Stimulated activated effector memory CD8-positive, alpha-beta T cell treated with anti-CD3 and anti-CD28 coated beads, Interleukin-12 subunit alpha, Interleukin-12 subunit beta, amount 100 ng/mL, for 72 hours (primary cell): ENCODE measurements at places on chromosomes 12 and 14.

DNA sequence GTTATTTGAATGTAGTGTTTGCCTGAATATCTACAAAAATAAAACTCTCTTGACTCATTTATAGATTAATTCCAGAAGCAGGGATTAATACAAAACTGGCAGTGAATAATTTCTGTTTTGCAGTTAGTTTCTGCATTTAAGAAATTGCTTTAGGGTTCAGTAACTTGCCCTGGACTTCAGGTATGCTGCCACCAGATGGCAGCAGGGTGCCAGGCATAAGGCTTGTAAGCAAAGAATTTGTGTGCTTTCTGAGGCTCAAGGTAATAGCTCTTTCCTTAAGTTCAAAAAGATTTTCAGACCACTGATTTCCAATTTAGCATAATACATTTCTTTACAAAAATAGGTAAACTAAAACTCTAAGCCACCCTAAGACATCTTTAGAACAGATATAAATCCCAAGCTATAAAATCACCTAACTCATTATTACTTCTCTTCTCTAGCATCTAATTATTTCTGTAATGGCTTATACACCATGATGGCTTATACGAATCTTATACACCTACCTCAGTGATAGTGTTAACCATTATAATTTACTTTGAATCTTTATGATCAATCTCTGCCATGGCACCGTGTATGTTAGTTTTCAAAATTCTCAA, 398.3 kb downstream of the APAF1 start:
- peak; percentile 52 for DNase-seq

DNA sequence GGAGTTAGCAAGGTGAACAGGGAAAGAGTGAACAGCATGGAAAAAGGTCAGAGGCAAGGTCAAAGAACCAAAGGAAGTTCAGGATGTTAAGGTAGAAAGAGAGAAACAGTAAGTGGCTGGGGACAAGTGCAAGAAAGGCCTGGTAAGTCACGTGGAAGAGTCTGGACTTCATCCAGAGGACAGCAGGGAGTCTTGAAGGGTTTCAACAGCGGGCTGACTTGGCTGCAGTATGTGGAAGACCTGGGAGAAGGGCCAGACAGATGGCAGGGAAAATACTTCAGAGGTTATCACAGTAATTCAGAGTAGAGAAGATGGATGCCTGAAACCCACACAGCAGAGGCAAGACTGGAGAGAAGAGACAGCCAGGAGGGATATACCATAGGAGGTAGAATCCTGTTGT, 34.0 kb downstream of the CIT start:
- no peak for DNase-seq

DNA sequence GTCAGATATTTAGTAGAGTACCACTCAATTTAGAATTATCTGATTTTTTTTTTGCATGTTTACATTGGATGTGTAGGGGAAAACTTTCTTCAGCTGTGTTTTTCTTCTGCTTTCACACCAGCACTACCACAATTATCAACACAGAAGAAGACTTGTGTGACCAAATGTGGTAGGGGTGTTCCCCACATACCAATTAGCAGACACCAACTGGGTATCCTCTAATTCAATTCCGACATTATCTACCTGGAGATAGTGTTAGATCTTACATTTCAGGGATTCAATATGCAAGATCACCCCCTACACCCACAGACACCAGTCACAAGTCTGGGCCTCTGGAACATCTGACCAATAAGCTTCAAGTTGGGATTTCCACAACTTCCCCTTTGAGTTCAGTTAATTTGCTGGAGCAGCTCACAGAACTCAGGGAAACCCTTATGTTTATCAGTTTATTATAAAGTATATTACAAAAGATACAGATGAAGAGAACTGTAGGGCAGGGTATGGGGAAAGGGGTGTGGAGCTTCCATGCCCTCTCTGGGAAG, 4.1 kb upstream of the KLRG1 start:
- no peak for DNase-seq

- no peak for DNase-seq
Observed at GRCh38 chr12:119547001-119547400, 46.6 kb upstream of the TMEM233 start.

DNA sequence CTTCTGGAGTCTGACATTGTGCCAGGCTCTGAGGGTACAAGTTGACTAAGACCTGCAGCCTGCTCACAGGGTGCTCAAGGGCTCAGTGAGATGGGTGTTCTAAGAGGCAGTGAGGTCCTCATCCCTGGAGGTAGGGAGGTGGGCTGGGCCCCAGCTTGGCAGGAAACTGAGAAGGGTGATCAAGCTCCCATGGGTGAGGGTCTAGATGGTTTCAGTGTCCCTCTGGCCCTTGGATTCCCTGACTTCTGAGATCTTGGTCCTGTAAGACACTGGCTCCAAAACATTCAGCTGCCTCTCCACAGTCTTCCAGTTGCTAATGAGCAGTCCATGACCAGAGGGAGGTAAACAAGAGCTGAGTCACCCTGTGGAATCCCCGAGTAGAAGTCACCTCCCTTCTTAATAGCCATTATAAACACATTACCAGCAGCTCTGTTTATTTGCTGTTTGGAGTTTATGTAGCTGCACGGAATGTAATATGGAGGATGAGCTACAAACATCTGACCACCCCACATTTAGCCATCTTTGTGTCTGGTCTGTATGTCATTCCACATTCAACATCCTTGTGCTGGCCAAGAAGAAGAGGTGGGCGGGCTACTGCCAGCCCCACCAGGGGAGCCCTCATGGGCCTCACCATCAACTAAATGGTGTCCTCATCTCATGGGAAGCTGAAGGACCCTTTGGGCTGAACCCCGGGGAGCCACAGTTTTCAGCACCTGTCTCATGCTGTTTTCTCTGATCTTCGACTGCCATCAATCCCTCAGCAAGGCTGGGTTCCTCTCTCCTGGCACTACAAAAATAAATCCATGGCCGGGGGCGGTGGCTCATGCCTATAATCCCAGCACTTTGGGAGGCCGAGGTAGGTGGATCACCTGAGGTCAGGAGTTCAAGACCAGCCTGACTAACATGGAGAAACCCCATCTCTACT, 37.2 kb upstream of the BDKRB2 start:
- no peak for DNase-seq

- no peak for DNase-seq
Observed at GRCh38 chr12:78888568-78888967, 24.0 kb downstream of the SYT1 start.

DNA sequence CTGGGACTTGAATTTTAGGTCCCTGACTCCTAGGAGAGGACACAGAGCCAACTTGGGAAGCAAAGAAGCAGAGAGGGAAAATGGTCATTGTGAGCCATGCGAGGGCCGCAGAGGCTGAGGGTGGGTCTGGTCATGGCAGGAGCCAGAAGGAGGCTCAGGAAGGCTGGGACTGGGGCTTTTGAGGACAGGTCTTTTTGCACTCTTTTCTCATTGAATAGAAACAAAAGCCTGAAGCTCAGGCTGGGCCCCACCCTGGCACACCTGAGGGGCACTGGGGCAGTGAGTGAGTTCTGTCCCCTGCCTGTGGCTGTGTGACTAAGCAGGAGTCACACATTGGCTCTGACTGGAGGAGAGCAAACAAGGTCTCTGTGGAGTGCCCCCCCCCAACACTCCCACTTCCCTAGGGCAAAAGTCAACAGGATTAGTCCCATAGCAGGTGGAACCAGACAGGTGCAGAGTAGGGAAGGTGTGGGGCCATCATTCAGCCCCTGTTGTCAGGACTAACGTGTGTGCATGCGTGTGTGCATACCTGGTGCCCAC, 2.8 kb downstream of the KRT7 start:
- DNase-seq: no peak

DNA sequence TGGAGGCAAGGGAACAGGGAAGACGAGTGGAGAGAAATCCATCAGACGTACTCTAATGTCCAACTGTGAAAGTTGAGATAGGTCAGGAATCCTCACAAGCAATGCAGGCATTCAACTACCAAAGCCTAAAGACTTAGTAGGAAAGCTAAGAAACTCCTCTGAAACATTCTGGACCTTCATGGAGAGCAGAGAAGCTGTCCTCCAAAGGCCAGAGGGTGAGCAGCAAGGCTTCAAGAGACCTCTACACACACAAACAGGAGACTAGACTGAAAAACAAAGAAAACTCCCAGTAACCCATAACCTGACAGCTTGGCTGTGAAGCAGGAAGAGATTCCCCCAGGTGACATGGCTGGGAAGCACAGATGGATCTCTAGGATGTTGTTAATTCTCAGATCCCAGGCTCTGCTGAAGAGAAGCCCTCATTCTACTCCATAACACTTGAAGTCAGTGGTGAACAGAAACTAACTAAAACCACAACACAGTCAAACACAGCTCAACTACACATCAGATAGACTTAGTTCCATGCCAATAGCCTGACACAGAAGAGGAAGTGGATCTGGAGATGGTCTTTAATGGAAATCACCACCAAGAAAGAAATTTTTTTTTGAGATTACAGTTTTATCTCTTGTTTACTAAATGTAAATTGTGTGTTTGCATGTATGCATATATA, 23.2 kb upstream of the LYZ start:
- no peak for DNase-seq

DNA sequence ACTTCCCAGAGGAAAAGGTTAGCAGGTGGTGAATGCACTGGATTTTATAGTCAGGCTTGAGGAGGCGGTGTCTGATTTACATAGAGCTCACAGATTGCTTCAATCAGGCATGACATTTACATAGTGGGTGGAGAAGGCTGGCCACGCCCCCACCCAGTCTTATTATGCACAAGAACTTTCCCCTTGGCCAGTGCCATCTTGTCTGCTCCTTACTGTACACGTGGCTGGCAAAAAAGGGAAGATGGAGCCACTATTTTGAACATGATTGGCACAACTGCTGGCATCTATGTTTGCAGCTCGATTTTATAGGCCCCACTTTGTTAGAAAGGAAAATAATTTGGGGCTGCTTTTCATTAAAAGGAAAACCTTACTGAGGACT, 10.9 kb upstream of the LGMN start:
- DNase-seq: no peak

GRCh38 chr14:79570648-79571047, 640.7 kb downstream of the DIO2 start:
- no peak for DNase-seq

DNA sequence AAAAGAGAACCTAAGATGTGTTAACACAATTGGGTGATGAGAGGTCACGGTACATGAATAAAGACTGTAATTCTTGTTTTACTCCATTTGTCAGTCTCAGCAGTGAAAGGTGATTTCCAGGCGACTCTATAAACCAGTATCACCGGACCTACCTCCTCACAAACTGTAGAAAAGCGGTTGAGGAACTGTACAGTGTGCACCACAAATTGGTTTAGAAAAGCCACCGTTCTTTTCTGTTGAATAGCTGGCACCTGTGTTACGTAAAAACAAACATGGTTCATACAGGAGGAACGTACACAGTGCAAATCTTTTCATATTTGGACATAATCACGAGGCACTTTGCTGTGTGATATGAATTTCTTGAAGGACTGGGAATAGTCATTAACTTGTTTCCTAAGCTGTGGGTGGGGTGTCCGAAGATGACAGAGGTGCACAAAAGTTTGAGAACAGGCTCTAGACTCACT, 663 bp downstream of the WASHC3 start:
- peak; percentile 71 for DNase-seq

- no peak for DNase-seq
Observed at GRCh38 chr12:109266106-109266879, 42.8 kb downstream of the FOXN4 start.

- DNase-seq: peak; percentile 41
Observed at GRCh38 chr14:98227000-98227726, 1044.8 kb downstream of the BCL11B start.

GRCh38 chr12:120640861-120641833, 721 bp downstream of the CABP1 start:
- peak; percentile 36 for DNase-seq

- no peak for DNase-seq
Observed at GRCh38 chr14:74501135-74501614, 7.6 kb downstream of the ISCA2 start.

GRCh38 chr14:89095036-89095435, 270.6 kb downstream of the TTC8 start:
- DNase-seq: no peak

DNA sequence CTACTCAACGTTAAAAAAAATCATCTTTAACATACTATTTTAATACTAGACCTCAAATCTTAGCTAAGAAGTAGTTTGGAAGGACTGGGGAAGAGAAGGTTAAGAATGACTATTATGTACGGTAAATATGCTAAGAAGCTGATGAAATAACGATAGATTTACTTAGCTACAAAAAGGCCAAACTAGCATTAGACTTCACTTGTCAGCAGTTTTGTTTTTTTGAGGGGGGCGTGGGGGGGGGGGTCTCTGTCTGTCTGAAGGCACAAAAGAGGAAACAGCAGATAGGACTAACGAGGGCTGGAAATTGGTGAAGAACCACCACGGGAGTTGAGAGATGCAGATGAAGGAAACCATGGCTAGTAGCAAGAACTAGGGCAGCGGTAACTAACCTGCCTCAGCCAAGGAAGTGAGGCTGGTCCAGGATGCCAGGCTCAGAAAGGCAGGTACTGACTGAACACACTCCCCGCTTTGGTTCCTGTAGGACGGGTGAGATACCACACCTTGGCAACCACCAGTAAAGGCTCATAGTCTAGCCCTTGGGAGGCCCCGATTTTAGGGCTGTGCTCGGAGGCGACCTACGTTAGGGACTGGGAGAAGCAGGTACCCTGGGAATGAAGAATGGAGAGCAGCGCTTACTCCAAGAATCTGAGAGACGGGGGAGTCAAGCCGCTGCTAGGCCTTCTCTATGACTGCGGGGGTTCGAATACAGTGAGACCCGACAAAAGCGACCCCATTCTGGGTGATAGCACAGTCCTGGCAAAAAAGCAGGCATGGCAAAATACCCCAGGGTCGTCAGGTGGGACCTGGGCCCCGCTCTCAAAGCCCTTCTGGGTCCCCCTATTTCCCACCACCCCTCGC, 675 bp downstream of the NEDD8 start:
- no peak for DNase-seq

DNA sequence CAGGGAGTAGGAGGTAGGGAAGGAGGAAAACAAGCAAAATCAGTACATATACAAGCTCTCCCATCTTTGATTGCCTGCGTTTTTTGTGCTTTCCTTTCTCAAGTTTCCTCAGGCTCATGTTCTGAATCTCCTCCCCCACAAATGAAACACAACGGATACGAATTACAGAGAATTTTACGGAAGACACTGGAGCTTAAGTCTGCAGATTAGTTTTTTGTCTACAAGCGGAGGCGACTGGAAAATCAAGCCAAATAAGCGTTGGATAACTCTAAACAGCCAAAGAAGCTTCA, 612 bp downstream of the WBP11 start:
- no peak for DNase-seq

DNA sequence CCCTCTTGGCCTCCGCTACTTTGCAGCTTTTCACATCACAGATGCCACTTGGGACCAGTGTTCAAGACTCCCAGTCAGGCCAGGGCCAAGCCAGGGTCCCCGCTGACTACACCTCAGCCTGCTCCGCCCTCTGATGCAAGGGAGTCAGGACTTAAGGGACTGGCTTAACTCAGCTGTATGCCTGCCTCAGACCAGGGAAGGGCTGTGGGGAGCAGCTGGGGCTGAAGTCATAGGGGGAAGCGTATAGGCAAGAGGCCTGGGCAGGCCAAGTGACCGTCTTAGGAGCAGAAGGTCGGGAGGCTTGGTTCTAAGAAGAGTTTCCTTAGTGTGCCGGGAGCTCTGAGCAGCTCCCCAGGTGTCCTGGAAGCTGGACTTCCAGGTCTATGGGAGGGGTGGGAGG, 21.9 kb downstream of the KDM2B start:
- DNase-seq: no peak

- no peak for DNase-seq
Observed at GRCh38 chr12:42862055-42862454, 272.5 kb upstream of the PRICKLE1 start.

- peak; percentile 33 for DNase-seq
Observed at GRCh38 chr14:64704743-64705380, 638 bp downstream of the PLEKHG3 start.

GRCh38 chr14:77055981-77056380, 27.5 kb upstream of the IRF2BPL start:
- DNase-seq: no peak
